ENCODE measurements at places on chromosomes 16 and 17.
A peak's percentile ranks its signal among the peaks of the same experiment; 100 is the strongest.

- DNase-seq, result no peak
Observed at GRCh38 chr17:69597898-69598692, 183.6 kb downstream of the MAP2K6 start.

- no peak for DNase-seq
Observed at GRCh38 chr16:67183-67791, 5.1 kb downstream of the RHBDF1 start.

DNA sequence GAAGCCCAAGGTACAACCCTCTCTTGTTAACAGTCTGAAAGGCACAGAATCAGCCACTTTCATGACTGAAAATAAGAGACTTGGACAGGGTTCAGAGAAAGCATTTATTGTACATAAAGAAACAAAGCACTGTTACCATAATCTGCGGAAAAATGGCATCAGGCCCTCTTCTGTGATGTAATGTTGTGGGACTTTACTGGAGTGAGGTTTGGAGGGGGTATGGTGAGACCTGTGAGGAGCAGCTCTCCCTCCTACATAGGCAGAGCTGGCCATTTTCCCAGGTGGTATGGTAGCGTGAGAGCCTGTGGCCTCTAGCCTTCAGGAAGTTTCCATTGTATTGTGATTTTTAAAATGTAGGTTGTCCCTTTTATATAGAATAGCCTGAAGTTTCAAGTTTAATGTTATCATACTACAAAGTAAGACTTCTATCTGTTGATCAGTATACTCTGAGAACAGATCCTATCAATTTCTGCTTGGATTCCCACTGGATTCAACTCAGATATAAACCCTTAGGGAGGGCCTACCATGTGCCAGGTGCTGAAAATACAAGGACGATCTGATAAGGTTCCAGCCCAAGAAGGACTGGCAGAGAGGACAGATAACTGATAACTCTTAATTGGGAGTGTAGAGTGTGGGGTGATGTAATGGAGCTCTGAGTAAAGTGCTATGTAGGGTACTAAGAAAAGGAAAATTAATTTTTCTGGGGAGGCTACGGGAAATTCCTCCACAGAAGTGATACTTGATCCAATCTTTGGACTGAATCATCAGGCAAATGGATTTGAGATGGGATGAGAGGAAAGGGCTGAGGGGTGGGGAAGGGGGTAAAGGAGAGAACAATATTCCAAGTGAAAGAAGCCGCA, 4.1 kb upstream of the YPEL2 start:
- no peak for DNase-seq

DNA sequence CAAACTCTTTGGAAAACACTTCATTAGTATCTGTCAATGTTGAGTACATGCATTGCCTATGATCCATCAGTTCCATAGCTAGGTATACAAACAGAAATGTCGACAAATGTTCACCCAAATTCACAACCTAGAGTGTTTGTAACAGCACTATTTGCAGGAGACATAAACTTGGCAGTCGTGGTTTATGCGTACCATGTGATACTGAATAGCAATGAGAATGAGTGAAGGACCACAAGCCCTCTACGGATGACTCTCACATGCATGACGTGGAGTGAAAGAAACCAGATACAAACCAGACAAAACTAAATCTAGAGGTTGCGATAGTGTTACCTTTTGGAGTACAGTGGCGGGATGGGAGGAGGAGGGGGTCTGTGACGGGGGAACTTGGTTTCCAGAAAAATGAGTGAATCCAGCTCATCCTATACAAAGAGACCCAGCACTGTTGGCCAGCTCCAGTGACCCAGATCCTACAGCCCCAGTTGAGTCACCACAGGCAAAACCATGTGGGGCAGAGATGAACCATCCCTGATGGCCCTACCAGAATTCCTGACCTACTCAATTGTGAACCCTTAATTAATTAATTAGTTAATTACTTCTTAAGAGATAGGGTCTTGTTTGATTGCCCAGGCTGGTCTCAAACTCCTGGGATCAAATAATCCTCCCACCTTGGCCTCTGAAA, 15.9 kb upstream of the ULK2 start:
- DNase-seq, result no peak

DNA sequence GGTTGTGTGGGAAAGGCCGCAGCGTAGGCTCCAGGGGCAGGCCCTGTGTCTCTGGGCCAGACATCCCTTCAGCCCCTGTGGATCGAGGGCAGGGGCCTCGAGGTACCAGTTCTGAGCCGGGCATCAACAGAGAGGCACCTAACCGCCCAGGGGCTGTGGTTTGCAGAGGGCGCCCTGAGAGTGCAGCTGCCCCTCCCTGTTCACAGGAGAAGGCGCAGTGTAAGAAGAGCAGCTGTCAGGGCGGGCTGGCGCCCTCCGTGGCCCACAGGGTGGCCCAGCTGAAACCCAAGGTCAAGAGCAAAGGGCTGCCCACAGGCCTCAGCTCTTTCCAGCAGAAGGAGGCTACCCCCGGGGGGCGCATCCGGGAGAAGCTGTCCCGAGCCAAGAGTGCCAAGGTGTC, 56.5 kb downstream of the ACTG1 start:
- DNase-seq, result no peak

DNA sequence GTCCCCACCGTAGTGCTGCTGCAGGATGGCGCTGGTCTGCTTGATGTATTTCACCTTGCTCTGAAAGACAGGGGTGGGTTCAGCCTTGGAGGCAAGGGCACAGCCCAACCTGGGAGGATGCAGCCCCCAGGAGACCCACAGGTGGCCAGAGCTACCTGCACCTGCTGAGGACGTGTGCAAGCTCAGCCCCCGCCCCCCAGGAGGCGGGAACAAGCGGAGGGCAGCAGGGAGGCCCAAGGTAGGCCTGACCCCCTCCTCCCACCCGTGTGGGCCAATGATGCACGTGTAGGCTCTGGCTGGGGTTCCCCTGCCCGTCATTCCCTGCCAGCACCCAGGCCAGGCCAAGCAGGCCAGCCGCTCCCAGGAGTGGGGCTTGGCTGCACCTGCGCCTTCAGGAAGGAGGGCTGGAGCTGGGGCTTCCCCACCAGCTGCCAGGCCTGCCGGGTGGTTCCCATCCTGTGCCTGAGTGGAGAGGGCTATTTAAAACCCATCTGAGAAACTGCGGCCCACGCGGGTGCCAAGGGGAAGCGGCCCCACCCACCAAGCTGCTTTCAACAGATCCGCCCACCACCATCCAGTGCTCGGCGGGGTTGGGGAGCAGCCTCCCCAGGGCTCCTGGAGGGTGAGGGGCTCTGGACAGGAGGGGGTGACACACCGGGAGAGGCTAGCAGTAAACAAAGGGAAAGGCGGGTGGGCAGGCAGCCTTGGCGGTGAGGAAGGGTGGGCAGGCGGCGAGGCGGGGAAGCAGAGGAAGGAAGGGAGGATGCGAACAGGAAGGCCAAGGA, 3.8 kb downstream of the NTHL1 start:
- DNase-seq, result no peak

GRCh38 chr16:10970065-10970464, 25.7 kb downstream of the CLEC16A start:
- no peak for DNase-seq

GRCh38 chr16:70162041-70162451, 11.5 kb upstream of the CLEC18C start:
- DNase-seq, result no peak

GRCh38 chr17:41959336-41960095, 7.1 kb upstream of the CNP start:
- no peak for DNase-seq

GRCh38 chr17:49741009-49741691, 22.8 kb downstream of the FAM117A start:
- DNase-seq, result no peak

GRCh38 chr17:1487939-1488825, 4.3 kb downstream of the MYO1C start:
- DNase-seq, result peak; percentile 39

- DNase-seq, result no peak
Observed at GRCh38 chr16:25750488-25751216, 58.9 kb downstream of the HS3ST4 start.

DNA sequence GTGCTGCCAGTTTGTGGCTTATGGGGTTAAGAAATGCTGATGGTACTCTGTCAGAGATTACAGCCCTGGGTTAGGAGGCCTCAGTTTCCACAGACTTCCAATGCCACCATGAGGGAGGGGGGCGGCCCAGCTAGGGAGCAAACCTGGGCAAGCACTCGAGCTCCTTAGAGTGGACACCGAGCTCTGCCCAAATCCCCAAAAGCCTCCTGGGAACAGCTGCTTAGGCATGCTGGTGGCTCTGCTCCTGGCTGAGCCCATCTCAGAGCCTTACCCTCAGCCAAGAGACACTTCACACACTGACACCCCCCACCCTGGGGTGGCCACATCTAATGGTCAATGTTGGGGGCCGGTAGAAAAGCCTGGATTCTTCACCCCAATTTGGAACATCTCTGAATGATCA, 66.1 kb downstream of the C16orf78 start:
- DNase-seq, result no peak

GRCh38 chr16:85005285-85006069, 5.9 kb downstream of the ZDHHC7 start:
- DNase-seq, result no peak

- no peak for DNase-seq
Observed at GRCh38 chr16:427250-427649, 1.8 kb downstream of the RAB11FIP3 start.

GRCh38 chr17:68831170-68831569, 124.0 kb downstream of the ABCA8 start:
- DNase-seq, result no peak

DNA sequence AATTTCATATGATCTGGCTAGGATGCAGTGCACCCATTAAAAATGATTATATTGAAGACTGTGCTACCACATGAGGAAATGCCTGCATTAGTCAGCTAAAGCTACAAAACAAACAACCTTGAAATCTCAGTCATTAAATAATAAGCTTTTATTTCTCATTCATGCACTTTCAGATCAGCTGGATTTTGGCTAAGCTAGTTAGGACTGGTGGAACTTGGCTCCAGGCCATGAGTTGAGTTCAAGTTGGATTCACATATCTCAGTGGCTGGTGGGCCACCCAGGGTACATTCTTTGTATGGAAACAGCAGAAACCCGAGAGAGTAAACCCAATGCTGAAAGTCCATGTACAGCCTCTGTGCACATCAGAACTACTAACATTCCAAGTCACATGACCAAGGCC, 6.4 kb upstream of the SLFN12L start:
- no peak for DNase-seq

GRCh38 chr17:4155980-4156620, 13.1 kb downstream of the CYB5D2 start:
- no peak for DNase-seq

- DNase-seq, result no peak
Observed at GRCh38 chr16:27828671-27829070, 234.8 kb downstream of the GSG1L start.

- no peak for DNase-seq
Observed at GRCh38 chr17:676965-677364, 37.7 kb downstream of the VPS53 start.

DNA sequence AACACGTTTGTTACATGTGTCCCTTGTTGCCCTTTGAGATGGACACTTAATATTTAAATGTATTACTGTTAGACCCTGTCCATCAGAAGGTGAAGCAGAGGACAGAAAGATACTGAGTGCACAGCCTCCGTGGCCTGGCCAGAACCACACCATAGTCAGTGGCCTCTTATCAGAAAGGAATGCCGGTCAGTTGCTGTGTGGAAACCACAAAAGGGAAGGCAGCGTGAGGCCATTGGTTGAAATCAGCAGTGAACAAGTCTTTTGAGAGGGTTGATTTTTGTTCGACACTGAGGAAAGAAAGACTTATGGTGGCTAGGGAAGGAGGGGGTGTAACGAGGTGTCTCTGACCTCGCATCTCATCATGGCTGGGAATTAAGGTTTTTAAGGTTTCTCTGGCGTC, 85.4 kb upstream of the CLEC18A start:
- DNase-seq, result no peak

DNA sequence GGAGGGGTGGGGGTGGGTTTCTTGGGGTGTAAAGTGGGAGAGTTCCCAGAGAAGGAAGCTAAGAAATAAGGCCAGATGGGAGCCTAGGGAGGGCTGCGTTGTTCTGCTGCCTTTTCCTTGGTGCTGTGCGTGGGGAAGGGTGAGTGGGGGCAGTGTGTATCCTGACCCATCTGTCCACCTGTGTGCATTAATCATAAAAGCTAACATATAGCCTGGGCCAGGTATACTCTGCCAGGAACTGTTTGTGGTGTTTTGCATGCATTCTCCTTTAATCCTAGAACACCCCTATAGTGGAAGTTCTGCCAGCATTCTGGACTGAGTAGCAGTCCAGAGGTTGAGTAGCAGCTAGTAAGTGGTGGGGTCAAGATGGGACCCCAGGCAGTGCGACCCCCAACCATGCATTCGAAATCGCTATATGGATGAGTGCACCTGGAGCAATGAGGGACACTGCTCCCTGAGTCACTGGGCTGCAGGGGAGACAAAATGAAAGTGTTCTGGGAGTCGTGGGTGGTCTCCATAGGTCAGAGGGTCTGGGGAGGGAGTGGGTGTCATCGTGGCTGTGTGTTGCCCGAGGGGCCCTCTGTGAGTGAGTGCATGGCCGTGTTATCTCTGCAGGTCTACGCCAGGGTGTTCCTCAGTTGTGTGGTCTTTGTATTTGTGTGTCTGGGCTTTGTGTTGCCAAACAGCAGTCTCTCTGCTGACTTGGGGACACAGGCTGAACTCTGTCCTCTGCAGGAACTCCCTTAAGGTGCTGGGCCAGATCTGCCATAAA, 1.3 kb downstream of the ERBB2 start:
- no peak for DNase-seq

DNA sequence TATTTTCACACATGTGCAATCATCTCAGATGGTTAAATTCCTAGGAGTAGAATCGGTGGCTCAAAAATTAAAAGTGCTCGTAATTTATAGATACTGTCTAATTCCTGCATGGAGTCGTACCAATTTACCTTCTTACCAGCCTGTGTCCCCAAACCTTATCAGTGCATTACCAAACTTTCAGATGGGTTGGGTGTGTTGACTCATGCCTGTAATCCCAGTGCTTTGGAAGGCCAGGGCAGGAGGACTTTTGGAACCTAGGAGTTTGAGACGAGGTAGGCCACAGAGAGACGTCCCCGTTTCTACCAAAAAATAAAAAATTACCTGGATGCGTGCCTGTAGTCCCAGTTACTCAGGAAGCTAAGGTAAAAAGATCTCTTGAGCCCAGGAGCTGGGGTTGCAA, 34.5 kb upstream of the GPRC5B start:
- DNase-seq, result no peak

DNA sequence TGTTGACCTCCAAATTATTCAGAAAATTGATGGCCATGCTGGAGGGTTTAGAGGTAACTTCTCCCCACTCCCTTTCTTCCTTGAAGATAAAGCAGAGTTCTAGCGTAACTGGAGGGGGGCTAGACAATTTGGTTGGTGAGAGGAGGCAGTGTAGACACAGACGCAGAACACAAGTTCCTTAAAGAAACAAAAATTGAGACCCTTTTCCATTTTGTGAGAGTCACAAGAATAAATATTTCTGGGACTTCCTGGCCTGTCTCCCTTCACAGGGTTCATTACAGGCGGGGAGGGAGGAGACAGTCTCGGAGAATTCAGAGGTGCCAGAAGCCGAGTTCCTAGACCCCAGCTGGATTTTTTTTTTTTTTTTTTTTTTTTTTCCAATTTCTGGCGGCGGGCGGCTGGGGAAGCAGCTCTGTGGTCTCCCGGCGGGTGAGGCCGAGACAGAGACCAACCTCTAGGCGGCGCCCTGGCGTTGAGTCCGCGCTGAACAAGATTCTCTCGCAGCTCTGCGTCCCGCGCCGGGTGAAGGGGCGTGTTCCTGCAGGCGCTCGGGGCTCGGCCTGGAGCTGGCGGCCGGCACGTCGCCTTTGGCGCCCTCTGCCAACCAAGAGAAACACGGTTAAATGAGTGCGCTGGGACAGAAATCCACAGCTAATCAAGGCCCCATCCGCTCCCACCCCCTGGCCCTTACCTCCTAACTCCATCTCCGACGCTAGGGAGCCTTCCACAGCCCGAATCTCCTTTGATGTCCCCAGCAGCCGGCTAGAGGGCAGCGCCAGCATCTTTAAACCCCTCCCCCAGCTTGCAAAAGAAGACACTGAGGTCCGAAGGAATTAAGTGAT, 10.2 kb upstream of the HOXB9 start:
- DNase-seq, result peak; percentile 57
